ENCODE measurements at places on chromosomes 13 and 19.

- no peak for DNase-seq
These were observed 19.6 kb upstream of the PTPRS start for GRCh38 chr19:5360003-5360780.

GRCh38 chr13:29936956-29937355 lies 86.5 kb upstream of the UBL3 start:
- DNase-seq: no peak

- DNase-seq: no peak
These were observed 195.4 kb downstream of the LACC1 start for GRCh38 chr13:44075113-44075512.

DNA sequence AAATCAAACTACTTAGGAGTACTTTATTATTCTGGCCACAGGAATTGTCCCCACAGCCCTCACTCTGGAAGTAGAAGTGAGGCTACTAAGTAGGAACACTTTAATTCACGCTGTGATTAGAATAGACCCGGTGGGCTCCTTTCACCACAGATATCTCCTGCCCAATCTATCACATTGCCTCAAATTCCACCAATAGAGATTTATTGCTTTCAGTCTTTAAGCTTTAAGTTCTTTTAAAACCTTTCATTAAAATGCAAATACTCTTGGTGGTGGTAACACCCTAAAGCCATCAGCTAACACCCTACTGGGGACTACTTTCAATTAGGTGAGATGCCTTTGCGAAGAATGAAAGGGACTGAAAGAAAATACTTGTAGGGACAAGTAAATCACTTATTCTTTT lies 181.9 kb downstream of the DACH1 start:
- no peak for DNase-seq

DNA sequence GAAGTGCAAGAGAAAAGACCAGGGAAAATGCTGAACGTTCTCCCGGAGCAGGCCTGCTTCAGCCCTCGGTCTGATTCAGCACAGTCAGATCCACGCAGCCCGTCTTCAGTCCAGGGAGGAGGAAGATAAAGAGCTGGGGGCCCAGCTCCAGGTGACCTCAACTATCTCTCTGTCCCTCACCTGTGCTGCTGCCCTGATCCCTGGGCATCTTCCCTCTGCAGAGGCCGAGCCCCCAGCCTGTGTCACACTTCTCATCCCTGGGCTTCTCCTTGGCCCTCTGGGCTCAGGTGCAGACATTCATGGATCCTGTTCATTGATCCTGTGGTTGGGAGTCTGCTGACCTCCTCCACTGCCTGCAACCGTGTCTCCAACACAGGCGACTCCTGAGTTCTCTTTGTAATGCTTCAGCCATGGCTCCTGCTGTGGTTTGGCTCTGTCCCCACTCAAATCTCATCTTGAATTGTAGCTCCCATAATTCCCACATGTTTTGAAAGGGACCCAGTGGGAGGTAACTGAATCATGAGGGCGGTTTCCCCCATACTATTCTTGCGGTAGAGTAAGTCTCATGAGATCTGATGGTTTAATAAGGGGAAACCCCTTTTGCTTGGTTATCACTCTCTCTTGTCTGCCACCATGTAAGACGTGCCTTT lies 27.9 kb downstream of the COL4A2 start:
- no peak for DNase-seq

DNA sequence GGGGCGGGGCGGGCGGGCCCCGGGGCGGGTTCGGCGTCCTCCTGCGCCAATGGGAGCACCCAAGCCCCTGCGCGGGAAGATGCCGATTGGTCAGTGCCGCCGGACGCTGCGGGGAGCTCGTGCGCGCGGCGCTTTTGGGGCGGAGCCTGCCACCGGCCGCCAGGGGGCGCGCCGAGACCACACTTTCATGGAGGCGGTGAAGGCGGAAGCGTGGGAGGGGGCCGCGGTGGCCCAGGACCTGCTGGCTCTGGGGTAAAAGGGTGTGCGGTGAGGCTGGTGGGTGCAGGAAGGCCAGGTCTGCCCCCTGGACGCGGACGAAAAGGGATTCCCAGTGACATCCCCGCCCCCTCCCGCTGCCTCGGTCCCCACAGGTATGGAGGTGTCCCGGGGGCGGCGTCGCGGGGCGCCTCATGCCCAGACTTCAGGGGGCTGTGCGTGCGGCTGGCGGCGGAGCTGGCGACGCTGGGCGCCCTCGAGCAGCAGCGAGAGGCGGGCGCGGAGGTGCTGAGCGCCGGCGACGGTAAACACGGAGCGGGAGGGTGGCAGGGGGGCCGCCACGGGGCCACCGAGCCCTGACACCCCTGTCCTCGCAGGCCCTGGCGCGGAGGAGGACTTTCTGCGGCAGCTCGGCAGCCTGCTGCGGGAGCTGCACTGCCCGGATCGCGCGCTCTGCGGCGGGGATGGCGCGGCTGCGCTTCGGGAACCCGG lies at the start of gene FAM98C:
Gene FAM98C (plus strand): TSS at position 127 of the 708 bp plus-strand sequence. CDS start 61 bp downstream, at position 188.
- peak; percentile 97 for DNase-seq

- DNase-seq: no peak
These were observed 17.1 kb upstream of the WASF3 start for GRCh38 chr13:26540334-26540733.

DNA sequence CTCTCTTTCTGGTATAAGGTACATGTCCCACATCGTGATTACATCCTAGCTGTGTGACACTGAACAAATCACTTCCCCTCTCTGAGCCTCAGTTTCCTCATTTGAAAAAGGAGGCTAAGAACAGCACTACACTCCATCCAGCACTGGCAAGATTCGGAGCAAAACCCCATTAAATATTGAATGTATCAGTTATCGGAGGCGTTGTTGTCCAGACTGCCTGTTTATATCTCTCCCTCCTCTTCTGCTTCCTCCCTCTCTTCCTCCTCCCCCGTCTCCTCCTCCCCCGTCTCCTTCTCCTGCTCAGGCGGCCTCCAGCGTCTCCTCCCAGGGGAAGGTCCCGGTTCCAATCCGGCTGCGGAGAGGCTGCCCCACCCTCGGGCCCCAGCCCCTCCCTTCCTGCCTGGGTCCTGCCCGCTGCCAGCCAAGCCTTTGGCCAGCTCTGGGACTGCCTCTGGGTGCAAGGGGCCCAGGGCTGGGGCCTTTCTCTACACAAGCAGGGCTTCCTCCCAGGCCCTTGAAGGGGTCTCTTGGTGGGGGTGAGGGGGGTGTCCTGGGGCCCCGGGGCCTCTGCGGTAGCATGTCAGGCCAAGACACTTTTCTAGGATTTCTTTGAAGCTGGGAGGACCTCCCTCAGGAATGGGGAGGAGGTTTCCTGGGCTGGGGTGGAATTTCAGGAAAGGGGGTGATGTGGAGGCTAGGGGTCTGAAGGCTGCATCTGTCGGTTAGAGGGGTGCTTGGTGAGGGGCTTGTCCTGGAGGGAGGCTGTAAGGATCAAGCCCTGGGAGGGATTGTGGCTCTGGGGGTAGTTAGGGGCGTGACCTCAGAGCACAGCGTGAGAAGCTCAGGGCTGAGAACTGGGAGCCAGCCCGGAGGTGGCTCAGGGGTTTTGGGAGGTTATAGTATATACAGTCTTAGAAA lies 1.9 kb downstream of the RRAS start:
- no peak for DNase-seq

DNA sequence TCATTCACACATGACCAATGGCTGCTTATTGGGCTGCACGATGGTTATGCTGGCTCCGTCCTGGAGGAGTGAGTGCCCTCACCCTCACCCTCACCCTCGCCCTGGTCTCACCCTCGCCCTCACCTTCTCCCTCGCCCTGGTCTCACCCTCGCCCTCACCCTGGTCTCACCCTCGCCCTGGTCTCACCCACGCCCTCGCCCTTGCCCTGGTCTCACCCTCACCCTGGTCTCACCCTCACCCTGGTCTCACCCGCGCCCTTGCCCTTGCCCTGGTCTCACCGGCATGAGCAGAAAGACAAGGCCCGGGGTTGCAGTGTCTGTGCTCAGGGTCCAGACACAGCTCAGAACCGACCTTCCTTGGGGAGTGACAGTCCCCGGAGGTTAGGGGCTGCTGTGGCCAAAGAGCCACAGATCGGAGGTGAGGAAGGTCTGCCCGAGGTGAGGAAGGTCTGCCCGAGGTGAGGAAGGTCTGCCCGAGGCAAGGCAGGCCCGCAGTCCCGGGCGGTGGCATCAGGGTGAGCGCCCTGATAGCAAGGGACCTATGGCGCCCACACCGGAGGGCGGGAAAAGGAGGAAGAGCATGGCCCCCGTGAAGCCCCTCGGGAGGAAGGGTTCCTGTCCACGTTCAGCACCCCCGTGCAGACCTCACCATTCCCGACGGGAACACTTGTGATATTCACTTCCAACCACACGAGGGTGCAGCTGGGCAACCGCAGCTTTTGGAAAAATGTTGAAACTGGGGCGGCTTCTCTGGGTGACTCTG lies 65.6 kb downstream of the MCF2L start:
- peak; percentile 18 for DNase-seq

DNA sequence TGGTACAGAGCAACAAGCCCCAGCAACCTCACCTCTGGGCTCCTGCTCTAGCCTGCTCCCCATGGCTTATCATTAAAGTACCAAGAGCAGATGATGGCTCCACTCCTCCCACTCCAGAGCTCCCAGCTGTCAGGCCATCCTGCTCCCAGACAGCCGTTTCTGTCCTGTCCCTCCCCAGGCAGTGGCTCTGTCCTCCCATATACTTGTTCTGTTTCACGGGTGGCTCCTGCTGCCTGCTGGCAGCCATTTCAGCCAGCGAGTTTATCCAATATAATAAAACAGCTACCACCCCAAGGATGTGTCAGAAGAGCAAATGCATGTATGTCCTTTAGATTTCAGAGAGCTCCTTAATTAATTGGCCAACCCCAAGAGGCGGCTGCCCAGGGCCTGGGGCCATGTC lies 79.4 kb upstream of the VSTM2B start:
- DNase-seq: no peak

DNA sequence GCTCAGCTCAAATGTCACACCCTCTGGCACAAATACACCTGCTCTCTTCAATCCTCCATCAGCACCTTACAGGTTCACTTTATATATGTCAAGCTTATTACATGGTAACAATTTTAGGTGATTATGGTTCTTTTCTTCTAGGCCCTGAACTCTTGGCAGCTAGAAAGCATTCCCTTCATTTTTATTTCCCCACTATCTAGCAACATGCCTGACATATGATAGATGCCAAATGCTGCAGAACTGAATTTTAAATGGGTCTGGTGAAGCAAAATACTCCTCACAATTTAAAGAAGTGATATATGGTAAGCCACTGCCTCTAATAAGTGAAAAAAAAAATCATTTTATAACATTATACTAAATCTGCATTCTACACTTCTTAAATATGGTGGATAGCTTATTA lies 95.2 kb downstream of the USP12 start:
- DNase-seq: peak; percentile 22

DNA sequence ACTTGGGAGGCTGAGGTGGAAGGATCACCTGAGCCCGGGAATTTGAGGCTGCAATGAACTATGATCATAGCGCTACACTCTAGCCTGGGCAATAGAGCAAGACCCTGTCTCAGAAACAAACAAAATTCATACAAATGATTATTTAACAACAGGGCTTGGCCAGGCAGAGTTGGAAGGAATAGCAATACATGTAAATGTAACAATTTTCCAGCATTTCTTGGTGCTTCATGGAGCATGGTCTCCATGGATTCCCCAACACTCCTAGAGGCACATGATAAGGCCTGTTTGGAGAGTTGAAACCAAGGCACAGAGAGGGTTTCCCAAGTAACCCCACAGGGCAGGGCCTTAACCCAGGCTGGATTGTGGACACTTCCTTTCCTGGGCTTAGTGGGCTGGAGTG lies 10.2 kb downstream of the INSL3 start:
- DNase-seq: no peak

DNA sequence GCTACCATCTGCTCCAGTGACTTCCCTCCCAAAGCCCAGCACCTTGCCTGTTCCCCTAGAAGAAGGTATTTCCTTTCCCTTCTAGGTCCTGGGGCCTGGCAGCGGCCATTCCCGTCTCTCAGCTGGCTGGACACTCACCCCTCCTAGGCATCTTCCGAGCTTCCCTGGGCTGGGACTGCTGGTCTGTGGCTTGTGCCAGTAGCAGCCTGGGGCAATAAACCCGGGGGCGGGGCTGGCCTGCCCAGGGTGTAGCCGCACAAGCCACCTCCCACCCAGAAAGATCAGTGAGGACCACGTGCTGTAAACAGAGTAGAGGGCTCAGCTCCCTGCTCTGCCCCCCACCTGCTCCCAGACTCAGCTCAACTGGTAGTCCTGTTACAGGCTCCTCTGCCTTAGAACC lies 15.0 kb downstream of the LIPE start:
- DNase-seq: no peak

- peak; percentile 11 for DNase-seq
These were observed 6.1 kb upstream of the KANK2 start for GRCh38 chr19:11203194-11204075.

DNA sequence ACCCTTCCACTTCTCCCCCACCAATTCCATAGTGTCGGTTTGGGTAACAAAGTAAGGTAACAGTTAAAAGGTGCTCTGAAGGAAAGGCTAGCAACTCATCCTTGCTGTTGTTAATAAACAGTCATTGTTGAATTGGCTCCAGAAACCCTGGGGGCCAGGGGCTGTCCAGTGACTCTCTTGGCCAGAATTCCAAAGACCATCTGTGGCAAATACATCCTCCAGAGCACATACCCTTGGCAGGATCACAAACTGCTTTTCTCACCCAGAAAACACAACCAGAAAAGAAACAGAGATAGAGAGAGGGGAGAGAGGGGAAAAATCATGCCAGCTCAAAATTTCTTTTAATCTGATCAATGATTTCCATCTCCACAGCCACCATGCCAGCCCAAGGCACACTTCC lies 22.1 kb downstream of the CACNA1A start:
- DNase-seq: no peak

DNA sequence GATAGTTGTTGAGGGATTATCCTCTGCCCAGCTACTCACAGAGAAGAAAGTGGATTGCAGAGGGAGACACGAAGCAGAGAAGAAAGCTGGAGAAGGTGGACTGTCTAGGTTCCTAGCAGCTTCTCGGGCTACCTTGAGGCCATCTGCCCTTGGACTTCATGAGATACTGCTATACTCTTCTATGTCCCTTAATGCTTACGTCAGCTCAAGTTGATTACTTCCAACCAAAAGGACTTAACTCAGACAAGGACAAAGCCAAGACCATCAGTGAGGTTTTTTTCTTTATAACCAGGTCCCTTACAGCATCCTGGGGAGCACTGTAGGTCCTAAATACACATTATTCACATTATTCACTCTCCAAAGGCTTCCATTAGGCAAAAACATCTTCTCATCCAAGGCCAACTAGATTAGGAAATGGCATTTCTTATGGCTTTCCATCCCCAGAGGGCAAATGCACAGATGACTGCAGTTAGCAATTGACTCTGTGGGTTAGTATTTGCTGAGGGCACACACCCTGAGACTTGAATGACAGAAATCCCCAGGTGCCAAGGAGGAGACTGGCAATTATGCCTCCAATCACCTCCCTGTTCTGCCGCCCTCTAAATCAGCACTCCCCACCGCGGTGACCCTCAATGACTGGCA lies 4.1 kb upstream of the UBE2L5 start:
- peak; percentile 35 for DNase-seq

DNA sequence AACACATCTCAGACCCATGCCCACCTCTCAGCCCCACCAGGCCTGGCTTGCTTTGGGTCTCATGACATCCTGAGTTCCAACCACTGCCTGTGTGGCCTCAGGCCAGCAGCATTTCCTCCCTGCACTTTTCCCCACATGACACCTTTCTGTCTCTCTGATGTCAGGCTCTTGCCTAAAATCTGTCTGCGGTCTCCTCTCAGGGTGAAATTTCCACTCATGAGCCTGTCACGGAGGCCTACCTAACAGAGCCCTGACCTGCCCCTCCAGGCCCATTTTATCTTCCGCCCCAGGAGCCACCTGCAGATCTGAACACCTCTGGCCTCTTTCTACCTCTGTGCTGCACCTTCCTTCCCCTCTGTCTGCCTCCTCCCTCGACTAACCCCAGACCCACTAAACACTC lies 93.5 kb downstream of the ZDHHC20 start:
- DNase-seq: no peak

Data from NCI-H2081 (cell line).